CD4-positive, alpha-beta T cell treated with Interleukin-4 for 4 hours (primary cell): ENCODE measurements at places on chromosomes 6 and 20.

GRCh38 chr6:7550433-7550801 lies 8.9 kb downstream of the DSP start:
- no peak for DNase-seq

GRCh38 chr6:34697904-34698559 lies 1.5 kb upstream of the ILRUN start:
- DNase-seq: no peak

DNA sequence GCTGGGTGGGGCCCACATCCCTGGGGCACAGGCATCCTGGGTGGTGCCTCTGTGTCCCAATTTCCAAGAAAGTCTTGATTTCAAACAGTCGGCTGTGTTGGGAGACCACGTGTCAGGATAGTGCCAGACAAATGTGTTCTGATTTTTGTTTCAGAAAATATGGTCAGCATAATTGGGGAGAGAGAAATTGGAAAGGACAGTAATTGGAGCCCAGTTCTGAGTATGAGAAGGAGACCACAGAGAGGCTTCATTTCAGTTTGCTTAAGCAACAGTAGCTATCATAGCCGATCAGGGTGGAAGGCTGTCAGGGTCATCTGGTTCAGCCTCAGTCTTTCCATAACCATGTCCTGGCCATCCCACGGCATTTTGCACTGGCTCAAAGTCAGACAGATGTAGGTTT lies 220.7 kb downstream of the CDC5L start:
- DNase-seq: no peak

DNA sequence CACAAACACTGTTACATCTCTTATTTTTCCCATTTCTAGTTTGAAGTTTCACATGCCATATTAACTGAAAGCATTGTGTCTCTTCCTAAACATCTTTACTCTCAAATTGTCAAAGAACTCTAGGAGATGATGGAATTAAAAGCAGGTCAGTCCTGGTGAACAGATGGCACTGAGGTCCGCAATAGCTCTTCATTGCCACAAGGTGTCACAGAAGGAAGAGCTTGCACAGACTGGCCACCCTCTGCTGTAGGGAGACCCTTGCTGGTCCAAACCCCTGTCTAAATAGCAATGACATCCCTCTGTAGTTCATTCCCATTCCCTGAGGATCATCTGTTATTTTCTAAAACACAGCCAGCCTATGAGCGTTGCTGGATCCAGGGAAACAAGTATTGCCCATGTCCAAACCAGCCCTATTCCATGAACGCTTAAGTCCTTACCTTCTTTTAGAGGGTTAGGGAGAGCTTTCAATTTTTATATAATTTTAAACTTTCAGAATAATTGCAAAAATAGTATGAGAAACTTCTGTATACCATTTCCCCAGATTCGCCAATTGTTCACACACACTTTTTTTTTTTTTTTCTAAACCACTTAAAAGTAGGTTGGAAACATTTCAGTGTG lies 10.1 kb upstream of the HDAC2 start:
- peak; percentile 18 for DNase-seq

DNA sequence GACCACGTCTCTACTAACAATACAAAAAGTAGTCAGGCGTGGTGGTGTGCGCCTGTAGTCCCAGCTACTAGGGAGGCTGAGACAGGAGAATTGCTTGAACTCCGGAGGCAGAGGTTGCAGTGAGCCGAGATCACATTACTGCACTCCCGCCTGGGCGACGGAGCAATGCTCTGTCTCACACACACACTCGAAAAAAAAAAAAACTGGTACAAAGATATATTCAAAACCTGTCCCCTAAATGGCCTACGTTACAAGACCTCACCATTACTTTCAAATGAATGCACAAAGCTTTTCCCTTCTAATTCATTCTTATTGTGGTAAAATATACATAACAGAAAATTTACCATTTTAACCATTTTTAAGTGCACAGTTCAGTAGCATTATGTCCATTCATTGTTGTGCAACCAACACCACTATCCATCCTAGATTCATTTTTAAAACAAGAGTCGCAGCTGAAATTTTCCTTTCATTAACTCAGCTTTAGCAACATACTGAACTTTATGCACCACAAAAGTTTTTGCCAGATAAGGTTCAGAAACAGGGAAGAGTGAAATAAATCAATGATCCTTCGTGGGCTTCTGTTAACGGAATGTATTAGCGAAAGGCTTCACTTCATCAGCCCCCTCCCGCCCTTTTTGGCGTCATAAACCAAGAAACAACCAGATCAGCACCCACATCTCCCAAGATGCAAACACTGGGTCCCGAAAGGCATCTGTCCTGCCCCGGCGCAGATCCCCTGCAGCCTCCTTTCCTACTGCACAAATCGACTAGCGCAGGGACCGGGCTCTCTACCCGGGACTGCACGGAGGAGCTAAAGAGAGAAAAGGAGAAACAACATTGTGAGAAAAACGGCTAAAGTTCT lies 825 bp upstream of the FAM135A start:
- no peak for DNase-seq

GRCh38 chr6:38739532-38739931 lies 24.4 kb downstream of the DNAH8 start:
- no peak for DNase-seq

DNA sequence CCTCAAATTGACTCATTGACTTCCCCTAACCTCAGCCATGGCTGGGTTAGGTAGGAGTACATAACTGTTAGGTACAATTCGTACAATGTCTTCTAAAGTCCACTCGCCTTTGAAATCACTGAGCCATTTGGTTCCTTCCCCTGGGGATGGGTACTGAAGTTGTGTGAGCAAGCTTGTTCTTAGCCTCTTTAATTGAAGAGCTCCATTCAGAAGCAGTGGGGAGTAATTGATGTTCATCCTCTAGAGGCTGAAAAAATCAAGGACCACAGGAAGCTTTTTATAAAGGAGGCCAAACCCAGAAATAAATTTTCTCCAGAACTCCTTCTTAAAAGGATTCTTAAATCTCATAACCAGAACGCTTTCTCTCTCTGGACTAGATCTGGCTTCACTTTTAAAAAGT lies 60.6 kb downstream of the ANKS1A start:
- no peak for DNase-seq
